ENCODE measurements at places on chromosomes 7 and 10.

DNA sequence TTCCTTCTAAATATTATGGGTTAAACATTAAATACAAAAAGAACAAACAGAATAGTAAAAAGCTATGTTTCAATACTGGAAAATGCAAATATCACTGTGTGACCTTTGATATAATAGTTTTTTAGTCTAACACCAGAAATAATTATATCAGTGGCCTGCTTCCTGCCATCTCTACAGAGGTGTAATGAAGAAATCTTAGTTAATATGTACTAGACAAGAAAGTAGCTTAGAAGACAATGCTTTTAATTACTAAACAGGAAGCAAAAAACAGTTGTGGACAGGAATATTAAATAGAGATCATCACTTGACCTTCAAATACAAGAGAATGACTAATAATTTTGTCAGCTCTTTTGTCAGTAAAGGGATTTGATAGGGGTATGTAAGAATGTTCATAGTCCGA, 47.4 kb upstream of the LRRN3 start:
- no peak for DNase-seq

DNA sequence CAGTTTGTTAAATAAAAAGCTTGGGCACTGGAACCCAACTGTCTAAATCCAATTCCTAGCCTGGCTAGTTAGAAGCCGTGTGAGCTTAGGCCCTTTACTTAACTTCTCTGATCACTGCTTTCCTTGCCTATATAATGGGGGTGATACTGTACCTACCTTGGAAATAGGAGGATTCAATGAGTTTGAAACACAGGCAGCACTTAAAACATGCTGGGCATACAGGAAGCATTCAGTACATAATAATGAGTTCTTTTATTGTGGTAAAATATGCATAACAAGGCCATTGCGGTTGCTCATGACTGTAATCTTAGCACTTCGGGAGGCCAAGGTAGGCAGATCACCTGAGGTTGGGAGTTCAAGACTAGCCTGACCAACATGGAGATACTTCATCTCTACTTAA, 47.4 kb upstream of the SEPHS1 start:
- DNase-seq, result no peak

GRCh38 chr10:566241-566885, 123.1 kb downstream of the DIP2C start:
- no peak for DNase-seq

GRCh38 chr10:24915304-24915703, 37.1 kb downstream of the PRTFDC1 start:
- DNase-seq, result no peak

- no peak for DNase-seq
These were observed 67.7 kb downstream of the COL13A1 start for GRCh38 chr10:69869291-69869961.

DNA sequence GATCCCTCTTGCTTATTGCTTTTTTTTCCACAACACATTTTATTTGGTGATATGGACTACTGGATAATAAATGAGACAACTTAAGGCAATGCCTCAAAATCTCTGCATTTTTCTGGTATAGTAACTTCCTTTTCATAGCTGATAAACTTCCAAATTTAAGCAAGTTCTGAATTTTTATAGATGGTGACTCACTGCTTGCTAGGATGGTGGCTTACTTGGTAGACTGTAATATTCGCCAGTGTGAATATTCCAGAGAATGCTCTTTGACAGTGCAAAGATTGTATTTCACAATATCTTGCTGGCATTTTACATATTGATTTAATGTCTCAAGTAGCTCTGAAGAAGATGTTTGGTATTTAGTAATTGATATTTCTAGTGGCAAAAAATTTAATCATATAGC, 472.4 kb downstream of the TFEC start:
- no peak for DNase-seq

DNA sequence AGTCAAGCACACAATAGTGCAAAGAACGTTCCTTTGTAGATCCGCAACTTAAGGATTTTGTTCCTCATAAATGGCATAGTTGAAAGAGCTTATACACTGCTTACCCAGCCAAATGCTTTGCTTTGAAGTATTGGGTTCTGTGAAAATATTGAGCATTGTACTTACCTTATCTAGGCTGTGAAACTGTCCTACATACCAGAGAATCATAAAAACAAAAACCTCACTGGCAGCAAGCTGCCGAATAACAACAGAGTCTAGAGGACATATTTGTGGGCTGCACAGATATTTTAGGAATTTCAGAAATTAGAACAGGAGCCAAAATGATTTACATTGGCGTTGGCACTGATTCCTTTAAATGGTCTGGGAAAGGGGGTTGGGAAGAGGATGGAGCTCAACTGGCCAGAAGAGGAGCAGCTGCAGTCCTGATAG, 174.8 kb downstream of the RTKN2 start:
- DNase-seq, result no peak

DNA sequence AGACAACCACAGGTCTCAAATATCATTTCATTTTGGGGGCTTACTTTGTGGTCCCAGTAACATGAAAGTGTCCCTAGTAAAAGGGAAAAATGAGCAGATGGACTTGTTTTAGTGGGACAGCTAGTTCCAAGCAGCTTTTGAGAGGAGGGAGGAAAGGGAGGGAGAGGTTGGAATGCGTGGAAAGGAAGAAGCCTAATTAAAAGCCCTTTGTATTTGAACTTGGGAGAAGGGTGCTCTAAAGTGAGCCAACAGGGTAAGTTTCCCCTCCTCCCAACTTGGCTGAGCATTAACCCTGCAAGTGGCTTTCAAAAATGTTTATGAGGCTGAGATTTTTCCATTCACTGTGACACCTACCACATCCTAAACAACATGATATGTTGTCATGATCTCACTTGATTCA, 38.8 kb upstream of the LYZL1 start:
- no peak for DNase-seq
